ENCODE measurements at places on chromosomes 12 and 14. TPM values are rescaled to one million over a fixed set of nuclear protein-coding genes. Genes with fewer than 3 reads are reported as not detected.

SCAF11 gene
- polyA plus RNA-seq, result 7.1 TPM

WBP11 gene
- 22.1 TPM for polyA plus RNA-seq

NOVA1 gene
- polyA plus RNA-seq, result 4.9 TPM

GRCh38 chr14:102320671-102321455, 1.3 kb downstream of the ZNF839 start:
- DNase-seq, result no peak

GRCh38 chr14:77322250-77322902, 1.5 kb downstream of the GSTZ1 start:
- DNase-seq, result no peak

- no peak for DNase-seq
These were observed 17.3 kb downstream of the TTC8 start for GRCh38 chr14:88841741-88842140.

GRCh38 chr12:6277982-6278438, 32.5 kb upstream of the PLEKHG6 start:
- no peak for DNase-seq

DNA sequence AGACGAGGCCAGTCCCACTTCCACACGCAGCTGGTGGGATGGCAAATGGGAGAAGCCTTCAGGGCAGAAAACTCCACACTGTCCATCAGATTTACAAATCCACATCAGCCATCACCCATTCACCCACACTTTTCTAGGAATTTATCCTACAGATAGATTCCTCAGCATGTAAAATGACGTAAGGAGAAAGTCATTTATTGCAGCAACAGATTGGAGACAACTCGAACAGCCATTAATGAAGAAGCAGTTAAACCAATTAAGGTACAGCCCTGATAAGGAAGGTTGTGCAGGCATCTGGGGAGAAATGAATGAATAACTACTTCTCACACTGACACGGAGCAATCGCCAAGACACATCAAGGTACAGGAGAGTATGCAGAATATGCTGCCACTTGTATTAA, 26.2 kb downstream of the PRKAB1 start:
- no peak for DNase-seq

- peak; percentile 66 for DNase-seq
These were observed 1.3 kb downstream of the CHST11 start for GRCh38 chr12:104457746-104458693.

GRCh38 chr14:34247605-34248004, 214.4 kb downstream of the SPTSSA start:
- DNase-seq, result no peak

DNA sequence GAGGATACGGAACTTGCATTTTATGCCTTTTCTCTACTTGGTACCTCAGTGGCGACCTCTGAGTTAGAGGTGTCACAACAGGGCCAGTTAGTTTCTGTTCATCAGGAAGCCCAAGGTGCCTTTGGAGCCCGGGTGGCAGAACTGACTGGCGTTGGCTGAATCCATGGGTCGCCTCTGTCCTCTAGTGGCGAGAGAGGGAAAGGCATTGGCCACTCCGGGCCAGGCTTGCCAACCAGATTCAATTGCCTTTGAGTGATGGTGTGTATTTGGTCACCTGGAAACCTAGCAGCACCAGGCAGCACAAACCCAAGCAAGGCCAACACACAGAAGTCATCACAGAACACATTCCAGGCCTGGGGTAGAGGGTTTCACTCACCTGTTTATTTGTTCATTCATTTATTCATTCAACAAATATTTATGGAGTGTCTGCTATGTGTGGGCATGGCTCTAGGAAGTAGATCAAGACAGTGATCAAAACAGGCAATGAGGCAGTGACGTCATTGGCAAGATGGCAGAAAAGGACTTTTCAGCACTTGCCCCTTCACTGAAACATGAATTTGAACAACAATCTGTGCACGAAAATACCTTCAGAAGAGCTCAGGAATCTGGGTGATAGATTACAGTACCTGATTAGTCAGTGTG, 40.5 kb upstream of the KCNA5 start:
- peak; percentile 54 for DNase-seq

DNA sequence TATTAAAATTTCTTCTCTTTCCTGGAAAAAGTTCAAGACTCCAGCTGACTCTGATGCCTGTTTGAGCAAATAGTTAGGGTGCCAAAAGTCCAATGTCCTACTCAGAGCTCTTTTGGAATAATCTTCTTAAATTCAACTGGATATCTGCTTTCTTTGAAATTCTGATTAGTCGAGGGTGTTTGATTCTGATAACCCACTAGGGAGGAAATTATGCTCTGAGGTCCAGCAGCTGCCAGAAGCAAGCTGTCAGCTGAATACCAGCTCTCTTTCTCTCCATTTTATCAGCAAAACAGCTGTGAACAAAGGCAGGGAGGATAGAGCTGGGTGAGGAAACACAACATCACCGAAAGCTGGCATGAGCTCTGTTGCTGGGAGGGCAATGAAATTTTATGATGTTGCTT, 141.5 kb downstream of the CAND1 start:
- DNase-seq, result no peak
